ENCODE measurements at places on chromosomes 6 and 20. TPM values are rescaled to one million over a fixed set of nuclear protein-coding genes. Genes with fewer than 3 reads are reported as not detected.

DNA sequence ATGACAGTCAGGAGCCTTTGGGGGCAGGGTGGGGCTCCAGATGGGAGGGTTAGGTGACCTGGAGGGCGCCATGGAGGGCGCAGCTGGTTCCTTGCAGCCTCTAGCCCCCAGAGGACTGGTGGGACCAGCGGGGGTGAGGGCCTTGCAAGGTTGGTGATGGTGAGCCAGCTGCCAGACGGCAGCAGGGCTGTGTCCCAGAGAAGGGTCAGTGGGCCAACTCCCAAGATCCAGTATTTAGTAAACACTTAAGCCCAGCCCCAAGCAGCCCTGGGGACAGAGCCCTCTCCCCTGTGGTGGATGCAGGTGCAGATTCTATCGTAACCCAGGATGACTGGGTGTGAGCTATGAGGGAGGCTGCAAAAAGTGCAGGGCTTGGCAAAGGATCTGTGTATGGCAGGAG is 201.5 kb upstream of the RNF24 start:
- no peak for DNase-seq

GRCh38 chr20:61776491-61777075 is 289.1 kb downstream of the TAF4 start:
- DNase-seq = no peak

DNA sequence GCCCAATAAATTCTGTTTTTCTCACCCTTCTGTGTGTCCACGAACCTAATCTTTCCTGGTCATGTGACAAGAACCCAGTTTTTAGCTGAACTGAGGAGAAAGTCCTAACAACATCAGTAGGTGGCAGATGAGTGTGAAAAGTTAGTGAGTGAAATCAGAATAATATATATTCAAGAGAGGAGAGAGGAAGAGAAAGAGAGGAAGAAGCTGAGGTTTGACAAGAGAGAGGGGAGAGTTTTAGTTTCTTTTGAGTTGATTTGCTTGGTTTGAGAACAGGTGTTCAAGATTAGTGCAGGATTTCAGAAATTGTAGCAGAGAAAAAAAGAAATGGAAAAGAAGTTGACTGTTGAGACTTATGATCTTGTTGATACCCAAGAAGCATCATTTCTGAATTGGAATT is 930.5 kb upstream of the FLRT3 start:
- DNase-seq = no peak

Gene TMC2
- not detected for polyA plus RNA-seq

Gene FAM217A
- polyA plus RNA-seq = not detected
